ENCODE measurements at places on chromosomes 1 and 21.

DNA sequence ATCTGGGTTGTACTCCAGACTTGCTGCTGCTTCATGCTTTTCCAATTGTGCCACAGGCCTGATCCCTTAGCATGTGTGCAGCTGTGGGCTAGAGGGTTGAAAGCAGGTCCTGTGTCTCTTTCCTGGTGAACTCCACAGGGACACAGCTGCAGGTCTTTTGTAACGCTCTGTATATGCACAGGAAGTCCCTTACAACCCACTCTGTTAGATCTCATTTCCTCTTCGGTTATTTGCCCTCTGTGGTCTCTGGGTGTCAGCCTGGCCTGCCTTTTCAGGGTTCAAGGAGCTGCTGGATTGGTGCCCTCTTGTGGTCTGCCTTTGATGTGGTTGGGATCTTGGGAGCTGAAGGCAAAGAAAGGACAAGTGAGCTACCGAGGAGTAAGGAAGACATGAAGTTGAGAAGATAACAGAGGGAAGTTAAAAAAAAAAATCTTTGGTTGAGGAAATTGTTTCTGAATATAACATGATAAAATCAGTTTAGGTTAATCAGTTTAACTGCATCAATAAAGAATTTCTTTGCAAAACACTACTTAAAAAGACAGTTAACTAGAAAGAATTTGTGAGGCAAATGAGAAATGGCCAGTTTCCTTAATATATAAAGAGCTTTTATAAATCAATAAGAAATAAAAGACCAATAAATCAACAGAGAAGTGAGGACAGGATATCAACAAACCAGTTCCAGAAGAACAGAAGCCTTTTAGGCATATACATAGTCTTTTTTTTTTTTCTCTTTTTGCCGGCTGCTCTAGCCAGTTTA is 44.1 kb downstream of the UCK2 start:
- no peak for DNase-seq

DNA sequence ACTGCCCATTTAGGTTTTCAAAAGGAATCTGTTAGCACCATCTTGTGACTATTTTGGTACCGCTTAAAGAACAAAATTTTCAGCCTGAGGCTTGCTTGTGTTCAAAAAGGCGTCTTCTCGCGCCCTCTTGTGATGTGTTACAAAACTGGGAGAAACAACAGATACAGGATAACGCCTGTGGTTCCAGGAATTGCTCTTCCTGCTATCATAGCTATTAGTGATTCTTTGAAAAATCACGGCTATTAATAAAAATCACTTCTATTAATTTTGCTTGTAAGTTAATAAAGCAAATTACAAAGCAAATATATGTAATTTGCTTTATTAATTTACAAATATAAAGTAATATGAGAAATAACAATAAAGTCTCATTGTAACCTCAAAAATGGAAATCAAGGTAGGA is 82.2 kb upstream of the ABCD3 start:
- DNase-seq, result peak; percentile 40

DNA sequence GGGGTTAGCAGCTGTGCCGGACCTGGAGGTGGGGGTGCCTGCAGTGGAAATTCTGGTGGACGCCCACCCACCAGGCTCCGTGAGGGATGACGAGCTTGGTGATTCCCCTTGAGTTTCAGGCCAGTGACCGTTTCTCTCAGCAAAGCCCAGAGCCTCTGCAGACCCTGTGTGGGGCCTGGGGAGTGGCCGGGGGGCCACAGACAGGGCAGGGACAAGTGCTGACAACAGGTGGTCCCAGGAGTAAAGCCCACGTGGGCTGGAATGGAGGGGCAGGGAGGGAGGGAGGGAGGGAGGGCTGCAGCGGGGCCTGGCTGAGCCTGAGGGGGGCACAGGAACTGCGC is 52.8 kb downstream of the COL18A1 start:
- no peak for DNase-seq

- no peak for DNase-seq
Observed at GRCh38 chr1:245577191-245578157, 422.7 kb downstream of the KIF26B start.

DNA sequence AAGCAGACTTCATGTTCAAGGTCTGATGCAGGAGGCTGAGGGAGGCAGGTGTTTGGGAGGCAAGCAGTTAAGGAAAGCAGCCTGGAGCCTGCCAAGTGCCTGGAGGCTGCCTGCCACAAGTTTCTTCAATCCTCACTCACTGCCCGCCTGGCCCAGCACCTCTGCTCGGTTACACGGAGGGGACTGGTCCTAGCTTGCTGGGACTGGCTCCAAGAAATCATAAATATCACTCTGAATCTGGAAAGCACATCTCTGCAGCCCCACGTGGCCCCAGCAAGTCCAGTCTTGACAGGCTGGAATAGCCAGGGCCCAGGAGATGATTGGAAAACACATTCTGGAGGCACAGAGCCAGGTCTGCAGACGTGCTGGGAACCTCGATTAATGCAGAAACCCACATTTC is 83.9 kb downstream of the BCAR3 start:
- no peak for DNase-seq

DNA sequence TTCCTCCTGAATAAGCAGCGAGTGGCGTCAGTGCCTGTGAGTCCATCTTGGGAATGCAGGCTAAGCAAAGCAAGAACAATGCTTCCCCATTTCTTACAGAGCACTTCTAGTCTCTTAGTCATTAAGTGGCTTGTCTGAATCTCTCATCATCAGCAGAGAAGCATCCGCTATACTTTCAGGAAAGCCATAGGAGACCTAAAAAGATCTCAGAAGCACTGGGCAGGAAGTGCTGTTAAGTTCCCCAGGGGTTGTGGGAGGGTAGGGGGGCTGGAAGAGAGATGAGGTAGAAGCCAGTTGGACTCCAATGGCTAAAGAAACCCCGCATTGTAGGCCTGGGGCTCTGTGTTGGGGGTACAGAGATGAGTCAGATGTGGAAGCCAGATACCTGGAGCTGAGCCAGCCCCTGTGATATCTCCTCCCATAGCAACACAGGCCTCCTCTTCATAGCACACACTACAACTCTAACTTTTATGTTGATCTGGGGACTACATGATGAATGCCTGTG is 44.9 kb downstream of the SYT6 start:
- DNase-seq, result no peak

GRCh38 chr1:245046769-245047168 is 108.0 kb upstream of the KIF26B start:
- no peak for DNase-seq

DNA sequence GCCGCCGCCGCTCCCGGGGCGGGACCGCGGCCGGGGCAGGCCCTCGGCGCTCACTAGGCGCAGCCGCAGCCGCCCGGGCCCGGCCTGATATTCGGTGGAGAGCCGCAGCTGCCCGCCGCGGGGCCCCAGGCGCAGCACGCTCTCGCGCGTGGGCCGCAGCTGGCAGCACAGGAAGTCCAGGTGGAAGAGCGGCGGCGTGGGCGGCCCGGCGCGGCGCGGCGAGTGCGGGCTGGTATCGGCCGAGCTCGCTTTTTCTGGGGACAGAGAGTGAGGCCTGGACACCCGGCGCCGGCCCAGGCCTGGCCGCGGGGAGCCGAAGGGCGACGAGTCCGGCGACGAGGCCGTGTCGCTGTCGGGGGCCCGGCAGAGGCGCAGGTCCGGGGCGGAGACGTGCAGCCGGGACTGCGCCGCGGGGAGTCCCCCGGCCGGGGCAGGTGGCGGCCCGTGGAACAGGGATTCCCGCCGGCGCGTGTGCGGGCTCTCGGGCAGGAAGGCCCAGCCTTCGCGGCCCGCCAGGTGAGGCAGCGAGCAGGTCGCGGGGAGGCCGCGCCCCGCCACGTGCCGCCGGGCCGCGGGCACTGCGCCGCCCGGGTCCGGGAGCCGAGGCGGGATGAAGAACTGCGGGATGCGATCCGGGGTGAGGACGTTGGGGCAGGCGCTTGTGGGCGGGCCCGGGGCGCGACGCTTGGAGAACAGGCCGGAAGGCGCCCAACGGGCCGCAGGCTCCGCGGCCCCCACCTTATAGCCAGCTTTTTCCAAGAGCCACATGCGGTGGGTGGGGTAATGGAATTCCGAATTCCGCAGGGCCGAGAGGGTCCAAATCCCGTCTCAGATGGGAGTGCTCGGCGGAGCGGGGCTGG is 1.2 kb downstream of the C2CD4D start:
- peak; percentile 78 for DNase-seq

DNA sequence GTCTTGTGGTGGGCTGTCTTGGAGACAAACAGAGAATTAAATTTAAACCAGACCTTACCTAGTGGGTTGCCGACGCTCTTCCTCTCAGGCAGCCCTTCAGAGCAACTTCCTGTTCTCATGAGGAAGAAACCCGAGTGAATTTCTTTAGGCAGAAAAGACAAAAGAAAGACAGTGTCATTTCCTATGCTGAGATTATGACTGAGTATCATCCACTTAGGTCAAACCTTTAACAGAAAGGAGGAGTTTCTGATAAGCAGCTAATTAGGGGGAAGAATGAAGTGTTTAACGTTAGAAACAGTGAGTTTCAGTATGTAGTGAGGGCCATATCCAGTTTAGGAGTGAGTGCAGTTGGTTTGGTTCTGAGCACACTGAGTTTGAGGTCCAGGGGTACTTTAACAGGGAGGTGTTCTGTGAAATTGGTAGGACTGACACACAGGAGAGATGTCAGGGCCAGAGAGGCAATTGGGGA is 38.7 kb downstream of the FASLG start:
- DNase-seq, result no peak

DNA sequence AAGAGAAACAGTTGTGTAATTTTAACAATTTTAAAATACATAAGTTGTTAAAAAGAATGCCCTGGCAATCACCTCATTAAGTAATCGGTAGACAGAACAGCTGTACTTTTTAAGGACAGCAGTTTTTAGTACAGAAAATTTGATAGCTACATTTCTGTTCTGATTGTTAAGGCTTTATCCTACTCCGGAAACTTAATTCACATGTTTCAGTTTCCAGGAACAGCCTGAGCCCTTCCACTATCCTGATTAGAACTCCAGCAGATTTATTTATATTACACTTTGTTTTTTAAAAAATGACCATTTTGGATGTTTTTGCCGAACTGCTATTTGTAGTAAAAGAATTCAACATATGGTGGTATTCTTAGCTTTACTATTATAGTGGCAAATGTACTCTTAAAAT is 8.7 kb downstream of the PRRC2C start:
- no peak for DNase-seq

GRCh38 chr1:145858238-145858900 is 512 bp downstream of the PIAS3 start:
- peak; percentile 64 for DNase-seq

GRCh38 chr1:29129916-29130315 is 6.2 kb upstream of the TMEM200B start:
- no peak for DNase-seq

DNA sequence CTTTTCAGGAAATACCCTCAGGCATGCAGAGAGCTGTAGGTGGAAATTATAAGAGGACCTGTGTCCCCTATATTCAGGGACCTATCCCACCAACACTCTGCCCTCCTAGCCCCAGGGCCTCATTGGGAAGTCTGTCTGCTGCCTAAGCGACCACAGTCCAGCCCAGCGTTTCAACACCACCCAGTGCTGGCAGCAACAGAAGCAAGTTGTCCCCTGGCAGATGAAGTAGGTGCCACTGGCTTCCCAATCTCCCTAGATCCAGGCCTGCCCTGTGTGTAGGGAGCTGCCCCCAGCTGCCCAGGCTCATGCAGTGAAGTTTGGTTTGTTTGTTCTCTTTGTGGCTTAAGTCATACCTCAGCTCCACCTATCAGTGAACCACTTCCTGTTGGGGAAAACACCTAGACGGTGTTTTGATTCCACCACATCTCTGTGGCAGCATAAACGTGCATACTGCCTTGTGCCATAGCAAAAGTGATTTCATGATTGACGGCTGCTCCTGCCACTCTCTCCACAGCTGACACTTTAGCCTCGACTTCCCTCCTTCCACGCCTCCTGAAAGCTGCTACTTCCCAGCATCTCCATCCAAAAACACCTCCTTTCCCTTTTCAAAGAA is 8.1 kb upstream of the LEFTY1 start:
- DNase-seq, result no peak

- peak; percentile 46 for DNase-seq
Observed at GRCh38 chr1:155136748-155137147, 1.1 kb downstream of the SLC50A1 start.

- no peak for DNase-seq
Observed at GRCh38 chr1:15400627-15401026, 9.1 kb upstream of the EFHD2 start.

DNA sequence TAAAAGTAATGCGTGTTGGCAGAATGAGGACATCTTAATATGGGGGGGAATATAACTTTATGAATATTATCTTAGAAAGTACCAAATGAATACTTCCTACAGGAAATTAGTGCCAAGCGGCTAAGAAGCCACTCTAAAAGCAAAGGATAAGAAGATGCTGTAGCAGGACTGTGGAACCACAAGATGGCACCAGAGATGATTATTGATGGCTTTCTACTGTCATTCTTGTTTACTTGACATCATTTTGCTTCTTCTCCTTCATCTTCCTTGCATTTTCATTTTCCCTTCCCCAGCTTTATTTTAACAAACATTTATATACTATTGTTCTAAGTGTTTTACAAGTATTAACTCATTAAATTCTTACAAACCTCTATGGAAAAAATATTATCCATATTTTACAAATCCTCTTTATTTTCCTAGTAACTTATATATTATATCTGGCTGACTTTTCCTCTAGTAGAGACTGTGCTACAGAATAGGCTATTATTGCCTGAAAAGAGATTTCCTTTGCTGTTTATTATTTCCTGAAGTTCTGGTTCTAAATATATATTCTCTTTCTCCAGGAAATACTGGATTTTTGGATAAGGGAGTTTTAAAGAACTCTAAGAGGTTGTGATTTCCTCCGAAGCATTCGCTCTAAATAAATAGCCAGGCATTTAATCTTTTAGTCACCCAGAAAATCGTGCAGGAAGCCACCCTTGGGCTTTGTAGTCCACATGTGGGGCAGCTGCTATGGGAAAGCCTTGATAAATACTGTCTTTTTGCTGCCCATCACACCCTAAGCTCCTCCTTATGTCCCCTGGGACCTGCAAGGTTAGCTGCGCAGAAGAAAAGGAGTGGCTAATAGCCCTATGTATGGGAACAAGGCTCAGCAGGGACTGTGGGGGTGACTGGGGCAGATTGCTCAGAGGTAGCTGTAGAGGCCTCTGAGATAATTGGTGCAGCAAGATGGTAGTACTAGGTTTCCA is 69.8 kb downstream of the TPR start:
- DNase-seq, result peak; percentile 63

DNA sequence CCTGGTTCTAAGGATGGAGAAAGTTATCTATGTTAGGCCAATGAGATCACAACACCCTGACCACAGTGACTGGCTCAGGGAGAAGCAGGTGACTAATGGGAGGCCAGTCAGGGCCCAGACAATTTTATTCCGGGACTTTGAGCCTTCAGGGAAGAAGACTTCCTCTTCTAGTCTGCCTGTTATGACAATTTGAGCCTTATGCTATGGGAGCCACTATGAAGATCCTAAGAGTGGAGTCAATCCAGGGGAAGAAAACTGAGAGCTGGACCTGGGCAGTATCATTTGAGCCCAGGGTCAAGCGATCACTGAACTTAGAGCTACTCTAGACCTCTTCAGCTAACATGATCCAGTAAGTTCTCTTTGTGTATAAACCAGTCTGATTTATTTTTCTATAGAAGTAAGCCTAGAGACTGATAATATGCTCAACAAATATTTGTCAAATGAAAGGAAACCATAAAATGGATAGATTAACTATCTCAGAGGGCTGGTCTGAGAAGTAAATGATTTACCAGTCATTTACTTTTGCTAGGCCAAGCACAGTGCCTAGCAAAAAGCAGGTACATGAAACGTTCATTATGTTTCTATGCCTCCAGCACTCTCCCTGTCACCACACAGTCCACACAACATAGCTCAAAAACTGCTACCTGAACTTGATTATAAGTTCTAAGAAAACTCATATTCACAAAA is 4.2 kb upstream of the C1orf141 start:
- no peak for DNase-seq

All from D341Med (cell line).